ENCODE measurements at places on chromosomes 2 and 18.

DNA sequence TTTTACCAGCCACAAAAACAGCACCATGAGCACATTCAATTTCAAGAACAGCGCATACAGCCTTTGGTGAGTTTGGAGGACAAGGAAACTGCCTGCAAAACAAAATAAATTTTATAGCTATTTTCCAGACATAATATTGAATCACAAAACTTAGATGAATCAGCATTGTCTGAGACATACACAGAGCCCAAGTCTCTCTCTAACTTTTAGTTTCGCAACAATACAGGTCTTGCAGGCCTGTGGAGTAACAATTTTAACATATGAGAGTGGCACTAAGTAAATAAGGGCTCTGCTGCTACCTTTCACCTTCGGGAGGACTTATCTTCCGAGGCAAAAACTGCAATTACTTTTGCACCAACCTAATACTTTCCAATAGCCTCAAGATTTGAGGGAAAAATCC, 56.1 kb upstream of the PEX13 start:
- peaks cover 35% of the 10 kb centered on the region for H3K4me1 ChIP-seq
- DNase-seq = no peak
- no peak overlapping the region for H3K27ac ChIP-seq
- no peaks in the 10 kb centered on the region for H3K27me3 ChIP-seq

- no peaks in the 10 kb centered on the region for H3K27me3 ChIP-seq
- H3K36me3 ChIP-seq = peaks cover 45% of the 10 kb centered on the region
- no peak overlapping the region for H3K27ac ChIP-seq
- H3K4me3 ChIP-seq = no peak overlapping the region
- no peak for DNase-seq
- H3K4me1 ChIP-seq = peaks cover 2% of the 10 kb centered on the region
Measured at GRCh38 chr18:13473751-13474150, 252.6 kb downstream of the FAM210A start.

- no peak overlapping the region for H3K27ac ChIP-seq
- DNase-seq = no peak
- H3K27me3 ChIP-seq = peaks cover 14% of the 10 kb centered on the region
- no peaks in the 10 kb centered on the region for H3K36me3 ChIP-seq
Measured at GRCh38 chr2:237577458-237577857, 11.1 kb downstream of the PRLH start.

DNA sequence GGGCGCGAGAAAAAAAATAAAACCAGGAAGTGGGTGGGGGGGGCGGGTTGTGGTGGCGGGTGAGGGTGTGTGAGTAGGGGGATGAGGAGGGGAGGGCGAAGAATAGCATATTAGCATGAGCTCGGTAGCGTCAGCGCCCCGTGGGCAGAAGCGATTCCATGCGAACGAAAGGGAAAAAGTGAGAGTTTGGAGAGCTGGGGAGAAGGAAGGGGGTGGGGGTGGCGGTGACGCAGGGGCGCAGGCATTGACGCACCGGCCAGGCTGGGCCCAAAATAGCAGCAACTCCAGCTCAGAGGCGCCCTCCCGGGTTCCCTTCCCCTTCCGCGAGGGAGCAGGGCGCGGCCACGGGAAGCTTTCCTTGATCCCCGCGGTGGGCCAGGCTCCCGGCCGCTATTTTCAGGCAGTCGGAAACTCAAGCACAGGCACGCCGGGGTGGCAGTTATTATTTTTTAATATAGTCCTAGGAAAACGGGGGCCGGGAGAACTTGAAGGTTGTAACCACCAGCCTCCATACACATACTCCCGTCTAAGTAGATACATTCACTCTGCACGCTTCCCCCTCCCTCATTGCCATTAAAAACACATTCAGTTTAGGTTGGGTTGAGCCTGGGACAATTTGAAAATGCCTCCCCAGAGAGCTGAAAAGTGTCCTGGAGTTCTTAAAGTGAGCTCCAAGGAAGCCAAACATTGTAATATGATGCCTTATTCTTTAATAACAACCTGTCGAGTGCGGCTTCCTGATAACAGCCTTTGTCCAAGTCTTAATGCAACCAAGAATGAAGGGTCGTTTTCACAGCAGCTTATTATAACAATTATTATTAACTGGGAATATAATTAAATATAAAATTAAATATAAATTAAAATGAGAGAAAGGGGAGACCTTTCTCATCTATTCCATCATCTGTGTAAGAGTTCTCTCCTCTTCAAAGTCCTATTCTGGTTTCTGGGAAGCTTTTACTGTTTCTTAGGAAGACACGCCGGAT, 2.3 kb upstream of the NR4A2 start:
- peaks cover 13% of the 10 kb centered on the region for H3K27me3 ChIP-seq
- peak overlapping the region; percentile 91 for H3K4me3 ChIP-seq
- peaks cover 38% of the 10 kb centered on the region for H3K4me1 ChIP-seq
- peak; percentile 77 for DNase-seq

- peaks cover 41% of the 10 kb centered on the region for H3K4me1 ChIP-seq
- peak overlapping the region; percentile 92 for H3K27ac ChIP-seq
- no peak for DNase-seq
- H3K36me3 ChIP-seq = no peaks in the 10 kb centered on the region
Measured at GRCh38 chr2:64260093-64260803, 116.0 kb upstream of the PELI1 start.

GRCh38 chr2:43303889-43304288, 77.5 kb upstream of the ZFP36L2 start:
- no peaks in the 10 kb centered on the region for H3K27me3 ChIP-seq
- H3K27ac ChIP-seq = no peak overlapping the region
- H3K4me1 ChIP-seq = no peaks in the 10 kb centered on the region
- no peak for DNase-seq

DNA sequence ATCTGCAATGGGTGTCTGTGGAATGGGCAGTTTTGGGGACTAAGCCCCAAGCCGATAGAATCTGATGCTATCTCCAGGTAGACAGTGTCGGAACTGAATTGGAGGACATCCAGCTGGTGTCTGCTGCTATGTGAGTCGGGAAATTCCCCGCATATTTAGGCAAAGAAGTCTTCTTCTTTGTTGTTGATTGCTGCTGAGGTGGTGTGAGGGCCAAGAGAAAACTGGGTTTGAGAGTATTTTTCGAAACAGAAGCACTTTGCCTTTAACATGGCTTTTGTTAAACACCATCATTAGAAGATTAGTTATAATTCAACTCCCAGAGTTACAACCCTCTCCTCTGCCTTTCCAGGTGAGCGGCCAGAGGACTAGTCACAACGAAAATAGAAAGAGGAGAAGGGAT, 49.4 kb upstream of the ACTR3 start:
- H3K4me1 ChIP-seq = no peaks in the 10 kb centered on the region
- H3K4me3 ChIP-seq = no peak overlapping the region
- peaks cover 18% of the 10 kb centered on the region for H3K36me3 ChIP-seq

- peaks cover 24% of the 10 kb centered on the region for H3K27me3 ChIP-seq
- no peak overlapping the region for H3K27ac ChIP-seq
- H3K36me3 ChIP-seq = no peaks in the 10 kb centered on the region
- H3K4me1 ChIP-seq = no peaks in the 10 kb centered on the region
- H3K4me3 ChIP-seq = no peak overlapping the region
Measured at GRCh38 chr2:74593826-74594772, 39.6 kb downstream of the DOK1 start.

GRCh38 chr2:54396798-54397197, 59.3 kb upstream of the SPTBN1 start:
- no peaks in the 10 kb centered on the region for H3K36me3 ChIP-seq
- H3K27ac ChIP-seq = no peak overlapping the region
- no peak overlapping the region for H3K4me3 ChIP-seq
- DNase-seq = no peak
- H3K4me1 ChIP-seq = peaks cover 10% of the 10 kb centered on the region

GRCh38 chr18:12076424-12077140, 17.1 kb upstream of the ANKRD62 start:
- no peaks in the 10 kb centered on the region for H3K36me3 ChIP-seq
- DNase-seq = no peak
- H3K27ac ChIP-seq = no peak overlapping the region

DNA sequence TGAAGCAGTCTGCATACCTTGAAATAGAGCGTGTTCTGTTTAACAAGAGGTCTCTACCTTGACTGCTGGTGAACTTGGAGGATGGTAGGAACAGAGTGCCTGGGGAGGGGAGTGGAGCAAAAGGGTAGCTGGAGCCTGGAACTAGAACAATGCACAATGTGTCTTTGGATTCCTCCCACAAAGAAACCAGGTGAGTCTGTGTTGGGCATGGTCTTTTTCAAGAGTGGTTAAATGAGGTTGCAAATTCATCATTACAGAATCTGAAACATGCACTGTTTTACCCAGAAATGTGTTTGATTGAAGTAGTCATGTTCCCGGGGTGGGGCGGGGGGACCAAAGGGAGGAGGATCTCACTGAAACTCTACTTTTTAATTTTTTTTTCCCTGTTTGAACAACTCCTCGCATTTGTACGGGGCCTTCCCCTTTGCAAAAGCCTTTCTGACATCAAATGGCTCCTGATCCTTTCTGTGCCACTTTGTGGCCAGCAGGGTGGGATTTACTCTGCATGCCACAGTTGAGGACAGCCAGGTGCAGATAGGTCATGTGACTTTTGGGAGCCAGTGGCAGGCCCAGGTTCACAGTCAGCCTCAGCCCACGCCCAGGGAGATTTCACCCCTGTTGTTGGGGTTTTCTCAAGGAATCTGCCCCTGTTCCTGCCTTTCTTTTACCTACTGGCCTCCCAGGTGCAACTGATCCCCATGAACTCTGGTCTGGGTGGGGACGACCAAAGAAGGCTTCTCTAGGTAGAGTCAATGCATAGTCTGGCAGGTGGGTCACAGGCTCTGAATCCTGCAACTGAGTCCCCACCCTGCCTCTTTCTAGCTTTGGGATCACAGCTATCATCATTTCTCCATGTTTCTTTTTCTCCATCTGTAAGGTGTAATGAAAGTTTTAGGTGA, 28.2 kb downstream of the MYCN start:
- peaks cover 3% of the 10 kb centered on the region for H3K27me3 ChIP-seq
- H3K27ac ChIP-seq = no peak overlapping the region
- no peaks in the 10 kb centered on the region for H3K36me3 ChIP-seq
- DNase-seq = no peak
- H3K4me1 ChIP-seq = peaks cover 12% of the 10 kb centered on the region

DNA sequence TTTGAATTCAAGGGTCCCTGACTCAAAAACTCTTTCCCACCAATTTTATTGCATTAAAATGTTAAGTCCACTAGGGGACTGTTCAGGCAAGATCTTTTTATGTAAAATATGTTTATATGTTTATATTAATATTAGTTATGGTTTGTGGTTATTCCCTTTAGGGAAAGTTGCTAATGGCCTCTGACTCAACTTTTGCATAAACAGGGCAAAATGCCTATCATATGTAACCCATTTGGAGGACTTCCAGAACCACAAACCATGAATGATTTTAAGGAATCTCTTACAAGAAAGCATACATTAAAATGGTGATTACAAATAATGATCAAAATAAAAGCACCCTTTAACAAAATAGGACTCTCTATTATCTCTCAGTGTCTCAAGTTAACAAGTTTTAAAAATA, 1484.5 kb upstream of the ZEB2 start:
- H3K27ac ChIP-seq = no peak overlapping the region
- no peaks in the 10 kb centered on the region for H3K36me3 ChIP-seq
- DNase-seq = no peak
- H3K4me1 ChIP-seq = no peaks in the 10 kb centered on the region
- H3K27me3 ChIP-seq = no peaks in the 10 kb centered on the region
- no peak overlapping the region for H3K4me3 ChIP-seq

DNA sequence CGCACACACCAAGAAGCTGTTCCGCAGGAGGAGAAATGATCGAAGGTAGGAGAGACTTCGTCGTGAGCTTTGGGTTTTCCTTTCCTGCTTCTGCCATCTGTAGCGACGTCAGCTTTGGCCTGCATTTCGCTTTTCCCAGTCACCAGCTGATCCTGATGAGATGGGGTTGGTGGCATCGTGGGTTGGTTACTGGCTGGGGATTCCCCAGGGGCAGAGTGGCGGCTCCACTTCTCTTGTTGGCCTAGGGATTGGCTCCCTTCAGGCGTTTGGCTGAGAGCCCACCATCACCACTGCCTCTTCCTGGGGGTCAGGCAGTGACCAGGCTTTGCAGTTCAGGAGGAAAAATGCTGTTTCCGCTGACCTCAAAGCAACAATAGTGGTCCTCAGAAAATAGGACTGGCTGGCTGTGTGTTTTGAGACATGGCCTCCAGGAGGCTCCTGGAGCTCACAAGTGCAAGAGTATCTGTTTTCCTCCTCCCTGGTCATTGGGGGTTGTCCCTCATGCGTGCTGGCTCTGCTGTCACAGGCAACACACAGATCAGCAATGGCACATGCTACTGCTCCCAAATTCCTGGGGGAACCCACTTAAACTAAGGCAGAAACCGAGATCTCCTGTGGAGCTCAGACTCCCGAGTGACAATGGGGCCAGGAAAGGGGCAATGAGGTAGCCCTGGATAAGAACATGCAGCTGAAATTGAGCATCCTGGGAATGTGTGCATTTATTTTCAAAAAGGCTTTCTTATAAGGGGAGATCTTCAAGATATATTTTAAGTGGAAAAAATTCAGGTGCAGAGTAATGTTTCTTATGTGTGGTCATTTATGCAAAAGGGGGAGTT, 173.0 kb downstream of the CTIF start:
- H3K27me3 ChIP-seq = no peaks in the 10 kb centered on the region
- H3K4me1 ChIP-seq = peaks cover 10% of the 10 kb centered on the region
- DNase-seq = no peak
- no peaks in the 10 kb centered on the region for H3K36me3 ChIP-seq

DNA sequence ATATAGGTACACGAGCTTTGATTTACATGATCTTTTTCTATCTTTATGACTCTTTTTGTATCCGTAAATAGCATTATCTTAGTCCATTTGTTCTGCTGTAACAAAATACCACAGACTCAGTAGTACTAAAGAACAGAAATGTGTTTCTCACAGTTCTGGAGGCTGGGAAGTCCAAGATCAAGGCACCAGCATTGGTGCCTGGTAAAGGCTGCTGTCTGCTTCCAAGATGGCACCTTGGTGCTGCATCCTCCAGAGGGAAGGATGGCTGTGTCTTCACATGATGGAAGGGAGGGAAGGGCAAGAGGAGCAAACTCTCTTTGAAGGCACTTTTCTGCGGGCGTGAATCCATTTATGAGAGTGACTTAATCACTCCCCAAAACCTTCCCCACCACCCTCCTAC, 36.0 kb downstream of the EIF5B start:
- H3K27me3 ChIP-seq = no peaks in the 10 kb centered on the region
- no peak overlapping the region for H3K4me3 ChIP-seq
- peaks cover 83% of the 10 kb centered on the region for H3K36me3 ChIP-seq
- H3K4me1 ChIP-seq = no peaks in the 10 kb centered on the region

- no peak overlapping the region for H3K27ac ChIP-seq
- no peak for DNase-seq
- H3K36me3 ChIP-seq = no peaks in the 10 kb centered on the region
- H3K27me3 ChIP-seq = no peaks in the 10 kb centered on the region
- H3K4me3 ChIP-seq = no peak overlapping the region
Measured at GRCh38 chr18:60984510-60984909, 348.7 kb upstream of the CDH20 start.

GRCh38 chr2:55918856-55919255, 4.7 kb downstream of the EFEMP1 start:
- H3K27ac ChIP-seq = no peak overlapping the region
- H3K27me3 ChIP-seq = peaks cover 23% of the 10 kb centered on the region
- H3K36me3 ChIP-seq = no peaks in the 10 kb centered on the region
- H3K4me1 ChIP-seq = peaks cover 3% of the 10 kb centered on the region
- H3K4me3 ChIP-seq = no peak overlapping the region

DNA sequence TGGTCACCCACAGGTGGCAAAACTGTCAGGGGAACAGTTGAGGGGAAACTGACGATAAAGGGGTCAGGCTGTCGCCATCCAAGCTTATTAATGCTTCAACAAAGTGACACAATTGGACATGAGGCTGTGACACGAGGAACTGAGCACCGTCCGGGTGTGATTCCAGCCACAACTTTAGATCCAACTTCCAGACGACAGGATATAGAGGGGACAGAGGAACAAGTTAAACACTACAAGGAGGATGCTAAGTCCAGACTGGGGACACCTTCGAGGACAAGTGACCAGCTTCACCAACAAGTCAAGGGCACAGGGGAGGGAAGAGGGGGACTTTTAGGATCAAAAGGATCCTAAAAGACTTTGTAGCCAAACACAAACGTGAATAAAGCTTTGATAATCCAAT, 23.8 kb downstream of the BOK start:
- no peak for DNase-seq
- H3K27ac ChIP-seq = no peak overlapping the region
- H3K36me3 ChIP-seq = peaks cover 52% of the 10 kb centered on the region
- no peaks in the 10 kb centered on the region for H3K4me1 ChIP-seq
